ENCODE measurements at places on chromosomes 11 and 22.
A peak's percentile ranks its signal among the peaks of the same experiment; 100 is the strongest.

- no peak overlapping the region for H3K27ac ChIP-seq
- no peak for DNase-seq
Measured at GRCh38 chr11:112718483-112718882, 242.7 kb upstream of the NCAM1 start.

- H3K4me3 ChIP-seq = no peak overlapping the region
- H3K27ac ChIP-seq = no peak overlapping the region
- no peak for DNase-seq
- H3K4me1 ChIP-seq = no peaks in the 10 kb centered on the region
- H3K27me3 ChIP-seq = peaks cover 14% of the 10 kb centered on the region
Measured at GRCh38 chr22:44573451-44573850, 75.4 kb upstream of the RTL6 start.

- no peaks in the 10 kb centered on the region for H3K27me3 ChIP-seq
- no peaks in the 10 kb centered on the region for H3K36me3 ChIP-seq
- DNase-seq = no peak
- no peak overlapping the region for H3K27ac ChIP-seq
- H3K4me3 ChIP-seq = no peak overlapping the region
Measured at GRCh38 chr11:76160856-76161255, 45.4 kb downstream of the WNT11 start.

DNA sequence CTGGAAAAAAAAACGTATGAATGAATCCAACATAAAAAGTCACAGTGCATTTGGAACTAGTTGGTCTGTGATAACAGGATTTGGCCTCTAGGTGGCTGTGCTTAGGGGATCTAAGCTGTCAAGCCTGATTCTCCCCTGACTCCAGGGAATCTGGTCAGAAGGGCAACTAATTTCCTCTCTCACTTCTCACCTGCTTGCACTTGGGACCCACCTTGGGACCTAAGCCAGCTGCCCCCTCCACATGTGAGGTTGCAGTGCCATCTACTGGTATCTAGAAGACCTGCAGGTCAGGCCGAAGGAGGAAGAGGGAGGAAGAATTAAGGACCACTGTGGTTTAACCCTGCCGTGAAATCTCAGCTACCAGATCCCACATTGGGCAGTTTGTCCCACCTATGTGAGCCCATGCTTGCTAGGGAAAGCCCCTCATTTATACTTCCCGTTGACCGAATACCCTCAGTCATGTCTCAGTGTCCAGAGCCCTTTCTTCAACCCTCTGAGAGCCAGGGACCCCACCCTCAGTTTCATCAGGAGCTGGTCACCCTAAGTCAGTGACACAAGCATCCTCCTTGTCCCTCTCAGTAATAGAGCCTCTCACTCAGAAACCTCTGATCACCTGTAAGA, 33.2 kb upstream of the CAVIN3 start:
- no peak overlapping the region for H3K4me3 ChIP-seq
- DNase-seq = peak; percentile 21
- no peak overlapping the region for H3K27ac ChIP-seq
- H3K36me3 ChIP-seq = no peaks in the 10 kb centered on the region
